Stimulated activated CD8-positive, alpha-beta memory T cell treated with anti-CD3 and anti-CD28 coated beads, Interleukin-7, amount 100 ng/mL, for 24 hours (primary cell): ENCODE measurements at places on chromosomes 13 and 19.
A peak's percentile ranks its signal among the peaks of the same experiment; 100 is the strongest.

GRCh38 chr13:102504002-102504401 lies 92.8 kb upstream of the TPP2 start:
- DNase-seq, result no peak

DNA sequence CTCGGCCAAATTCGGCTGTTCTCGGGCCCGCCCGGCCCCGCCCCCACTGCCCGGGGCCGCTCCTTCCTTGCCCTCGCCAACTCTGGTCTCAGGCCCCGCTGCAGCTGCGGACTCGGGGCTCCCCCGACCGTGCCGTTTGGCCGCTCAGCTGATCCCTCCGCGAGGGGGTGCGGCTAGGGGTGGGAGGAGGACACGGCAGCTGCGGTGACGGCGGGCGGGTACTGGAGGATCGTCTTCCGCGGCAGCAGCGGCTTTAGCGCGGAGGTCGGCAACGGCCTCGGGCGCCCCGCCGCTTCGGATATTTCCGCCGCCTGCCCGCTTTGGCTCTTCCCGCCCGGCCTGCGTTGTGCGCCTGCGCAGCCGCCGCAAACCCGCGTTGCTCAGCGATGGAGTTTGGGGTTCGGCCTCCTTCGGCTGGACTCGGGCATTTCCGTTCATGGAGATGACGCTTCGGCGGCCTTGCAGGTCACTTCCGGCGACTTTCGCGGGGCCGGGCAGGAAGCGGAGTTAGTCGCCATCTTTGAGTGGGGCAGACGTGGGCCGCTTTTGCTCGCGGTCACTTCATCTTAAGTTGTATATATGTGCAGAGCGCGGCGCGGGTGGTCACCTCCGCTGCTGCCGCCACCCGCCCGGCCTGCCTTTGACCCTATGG lies 338 bp upstream of the UBE2M start:
- DNase-seq, result peak; percentile 99

GRCh38 chr19:21410166-21410565 lies 13.2 kb downstream of the ZNF493 start:
- no peak for DNase-seq

DNA sequence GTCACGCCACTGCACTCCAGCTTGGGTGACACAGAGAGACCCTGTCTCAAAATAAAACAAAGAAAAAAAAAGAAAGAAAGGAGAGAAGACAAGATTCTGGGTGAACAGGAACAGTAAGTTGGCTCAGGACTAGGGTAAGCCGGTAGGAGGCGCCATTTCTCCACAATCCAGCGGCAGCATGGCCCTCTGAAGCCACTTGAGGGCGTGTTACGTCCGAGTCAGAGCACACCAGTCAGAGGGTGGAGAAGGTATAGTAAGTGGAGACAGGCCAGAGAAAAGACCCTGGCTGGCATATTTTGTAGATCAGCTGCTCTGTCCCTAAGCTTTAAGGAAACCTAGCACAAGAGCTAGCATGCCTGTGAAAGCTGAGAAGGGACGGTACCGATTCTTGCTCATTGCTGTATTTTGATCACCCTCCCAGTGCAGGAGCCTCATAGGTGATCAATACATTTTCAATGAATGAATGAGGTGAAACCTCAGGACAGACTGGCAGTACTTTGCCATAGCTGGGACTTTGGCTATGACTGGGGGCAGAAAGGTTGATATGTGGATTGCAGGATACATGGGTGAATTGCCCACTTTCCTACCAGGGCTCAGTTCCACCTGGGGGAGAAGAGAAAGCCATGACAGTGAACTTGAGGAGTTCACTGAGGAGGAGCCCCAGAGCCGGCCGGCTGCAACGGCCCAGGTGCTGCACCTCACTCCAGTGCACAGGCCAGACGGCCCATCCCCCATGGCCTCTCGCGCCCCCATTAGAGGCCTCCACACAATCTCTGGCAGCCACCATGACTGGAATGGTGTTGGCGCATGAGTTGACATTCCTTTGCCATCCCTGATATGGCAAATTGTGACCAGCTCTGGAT lies 23.5 kb downstream of the POU2F2 start:
- DNase-seq, result peak; percentile 77

- DNase-seq, result no peak
These were observed 25.6 kb downstream of the LRCH1 start for GRCh38 chr13:46578590-46578975.

DNA sequence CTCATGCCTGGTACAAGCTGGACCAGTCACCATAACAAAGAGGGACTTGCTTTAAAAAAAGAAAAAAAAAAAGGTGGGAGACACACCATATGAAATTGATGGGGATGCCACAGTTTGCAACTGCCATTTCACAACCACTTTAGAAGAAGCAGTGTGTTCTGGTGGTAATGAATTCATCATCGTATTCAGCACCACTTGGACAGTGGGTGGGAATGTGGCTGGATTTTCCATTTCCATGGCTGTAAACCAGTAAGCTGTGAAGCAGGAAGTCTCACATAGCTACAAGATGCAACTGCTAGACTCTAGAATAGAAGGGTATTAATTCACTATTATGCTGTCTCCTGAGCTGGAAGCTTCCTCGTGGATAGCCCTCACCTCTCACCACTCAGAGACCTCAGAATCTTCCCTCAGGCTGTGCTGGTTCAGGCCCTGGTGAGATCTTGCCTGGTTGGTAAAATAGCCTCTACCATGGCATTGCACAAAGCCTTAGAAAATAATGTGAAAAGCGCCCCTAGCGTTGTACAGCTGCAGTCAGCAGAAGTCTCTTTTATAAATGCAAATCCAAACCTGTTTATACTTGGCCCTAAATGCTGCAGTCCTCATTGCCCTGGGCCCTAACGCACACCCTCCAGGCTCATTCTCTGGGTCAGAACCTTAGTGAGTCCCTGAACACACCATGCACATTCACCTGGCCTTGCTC lies 150.7 kb downstream of the KCTD15 start:
- no peak for DNase-seq

- no peak for DNase-seq
These were observed 61.2 kb upstream of the EDNRB start for GRCh38 chr13:77979721-77980385.

DNA sequence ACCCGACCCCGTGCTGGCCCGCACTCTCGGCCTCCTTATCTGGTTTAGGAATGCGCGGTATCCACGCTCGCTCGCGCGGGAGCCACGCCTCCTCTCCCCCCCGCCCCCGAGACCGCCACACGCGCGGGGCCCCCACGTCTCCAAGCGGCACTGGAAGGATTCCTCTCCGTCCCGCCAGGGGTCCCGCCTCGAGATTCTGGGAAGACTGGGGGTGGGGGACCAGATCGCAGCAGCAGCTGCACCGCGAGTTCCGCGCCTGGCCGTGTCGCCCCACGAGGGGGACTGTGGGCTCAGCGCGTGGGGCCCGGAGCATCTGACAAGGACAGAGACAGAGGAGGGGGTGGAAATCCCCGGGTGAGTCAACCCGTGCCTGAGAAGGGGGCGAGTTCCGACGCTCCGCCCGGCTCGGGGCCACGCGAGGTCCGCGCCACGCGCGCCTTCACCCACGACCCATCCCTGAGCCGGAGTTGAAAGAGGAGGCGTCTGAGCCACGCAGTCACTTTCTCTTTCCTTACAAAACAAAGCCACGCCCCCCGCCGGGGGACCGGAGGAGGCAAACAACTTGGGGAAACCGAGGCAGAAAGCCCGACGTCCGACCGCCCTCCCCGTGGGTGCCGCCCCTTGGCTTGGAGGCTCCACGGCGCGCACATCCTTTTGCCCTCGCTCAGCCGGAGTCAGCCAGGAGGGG lies 814 bp downstream of the S1PR2 start:
- peak; percentile 26 for DNase-seq

DNA sequence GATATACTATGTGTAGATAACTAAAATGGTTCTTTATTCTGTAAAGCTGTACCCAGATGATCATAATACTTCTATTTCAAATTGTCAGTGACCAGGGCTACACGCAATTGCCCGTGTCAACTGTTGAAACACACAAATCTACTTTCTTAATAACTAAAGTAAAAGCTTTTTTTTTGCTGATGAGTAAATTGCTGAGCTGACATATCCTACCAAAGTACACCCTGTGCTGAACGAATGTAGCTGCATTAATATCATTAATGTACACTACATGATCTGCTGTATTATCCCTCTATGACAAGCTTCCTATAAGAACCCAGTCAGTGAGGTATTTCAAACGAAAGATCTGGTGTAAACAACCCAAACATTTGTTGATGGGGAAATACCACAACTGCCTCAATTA lies 827.2 kb upstream of the ATXN8OS start:
- no peak for DNase-seq

- DNase-seq, result no peak
These were observed 1646.9 kb upstream of the SPRY2 start for GRCh38 chr13:81987677-81988357.

GRCh38 chr19:294946-295686 lies 3.9 kb upstream of the PLPP2 start:
- peak; percentile 21 for DNase-seq

- no peak for DNase-seq
These were observed 4.1 kb downstream of the TIMM13 start for GRCh38 chr19:2423071-2423914.

- no peak for DNase-seq
These were observed 4.3 kb downstream of the PHF11 start for GRCh38 chr13:49499889-49500660.

DNA sequence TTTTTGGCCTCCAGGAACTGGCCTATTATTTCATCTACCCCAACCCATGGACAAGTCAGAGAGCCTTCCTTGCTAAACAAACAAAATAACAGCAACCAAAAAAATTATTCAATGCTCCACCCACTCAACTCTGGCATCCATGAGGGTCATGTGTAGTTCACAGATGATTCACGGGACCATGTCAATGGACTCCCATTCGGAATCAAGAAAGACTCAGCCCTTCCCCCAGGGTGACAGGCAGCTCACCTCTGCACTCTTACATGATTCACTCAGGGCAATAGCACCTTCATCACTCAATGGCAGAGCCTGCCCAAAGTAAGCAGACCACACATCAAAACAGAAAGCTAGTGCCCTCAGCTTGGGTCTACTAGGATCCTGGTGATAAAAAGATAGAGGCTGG lies 14.3 kb upstream of the SCEL start:
- no peak for DNase-seq

- no peak for DNase-seq
These were observed 51.0 kb downstream of the LYL1 start for GRCh38 chr19:13051557-13052165.

- no peak for DNase-seq
These were observed 34.2 kb downstream of the TDRD3 start for GRCh38 chr13:60431108-60431700.

GRCh38 chr13:103961129-103961528 lies 894.9 kb upstream of the SLC10A2 start:
- no peak for DNase-seq

GRCh38 chr19:45030825-45031224 lies 8.0 kb upstream of the CLASRP start:
- no peak for DNase-seq

GRCh38 chr13:100987948-100988347 lies 313.4 kb upstream of the TMTC4 start:
- no peak for DNase-seq

DNA sequence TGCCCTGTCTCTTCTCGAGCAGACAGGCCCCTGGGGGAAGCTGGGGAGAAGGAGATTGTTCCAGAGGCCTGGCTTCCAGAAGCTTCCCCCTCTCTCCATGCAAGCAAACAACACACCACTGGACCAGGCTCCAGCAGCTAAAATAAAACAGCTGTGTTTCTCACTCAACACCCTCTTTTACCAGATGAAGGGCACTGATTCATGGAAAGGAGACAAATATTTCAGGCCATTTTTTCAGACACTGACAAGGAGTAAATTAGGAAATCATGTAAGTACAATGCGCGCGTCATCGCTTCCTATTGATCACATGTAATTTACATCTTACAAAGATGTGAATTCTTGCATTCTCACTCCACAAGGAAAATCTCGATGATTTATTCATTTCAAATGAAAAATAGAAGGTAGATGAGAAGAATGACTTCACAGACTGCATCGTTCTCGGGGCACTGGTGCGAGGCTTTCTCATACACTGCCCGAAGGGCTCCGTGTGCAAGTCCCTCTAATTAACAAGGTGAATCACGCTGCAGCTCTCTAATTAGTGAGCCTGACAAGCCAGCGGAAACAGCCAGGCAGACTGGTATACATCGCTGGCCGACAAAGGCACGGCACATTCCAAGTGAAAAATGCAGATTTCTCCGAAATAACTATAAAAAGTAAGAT lies 153.6 kb downstream of the KCTD15 start:
- DNase-seq, result no peak

DNA sequence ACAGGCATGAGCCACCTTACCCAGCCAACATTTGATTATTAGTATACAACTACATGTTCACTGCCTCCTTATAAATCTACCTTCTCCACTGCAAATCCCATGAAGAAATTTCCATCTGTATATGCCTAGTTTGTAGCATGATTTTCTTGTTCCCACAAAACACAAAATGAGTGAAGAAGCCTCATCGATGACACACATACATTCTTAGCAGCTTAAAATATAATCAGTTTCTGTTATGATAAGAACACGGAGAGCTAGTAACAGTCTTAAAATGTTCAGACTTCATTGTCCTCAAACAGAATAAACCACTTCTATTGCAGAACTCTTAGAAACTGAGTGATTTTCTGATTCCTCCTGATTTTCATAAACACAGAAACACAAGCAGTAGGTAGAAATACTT lies 740.5 kb downstream of the PCDH9 start:
- no peak for DNase-seq

DNA sequence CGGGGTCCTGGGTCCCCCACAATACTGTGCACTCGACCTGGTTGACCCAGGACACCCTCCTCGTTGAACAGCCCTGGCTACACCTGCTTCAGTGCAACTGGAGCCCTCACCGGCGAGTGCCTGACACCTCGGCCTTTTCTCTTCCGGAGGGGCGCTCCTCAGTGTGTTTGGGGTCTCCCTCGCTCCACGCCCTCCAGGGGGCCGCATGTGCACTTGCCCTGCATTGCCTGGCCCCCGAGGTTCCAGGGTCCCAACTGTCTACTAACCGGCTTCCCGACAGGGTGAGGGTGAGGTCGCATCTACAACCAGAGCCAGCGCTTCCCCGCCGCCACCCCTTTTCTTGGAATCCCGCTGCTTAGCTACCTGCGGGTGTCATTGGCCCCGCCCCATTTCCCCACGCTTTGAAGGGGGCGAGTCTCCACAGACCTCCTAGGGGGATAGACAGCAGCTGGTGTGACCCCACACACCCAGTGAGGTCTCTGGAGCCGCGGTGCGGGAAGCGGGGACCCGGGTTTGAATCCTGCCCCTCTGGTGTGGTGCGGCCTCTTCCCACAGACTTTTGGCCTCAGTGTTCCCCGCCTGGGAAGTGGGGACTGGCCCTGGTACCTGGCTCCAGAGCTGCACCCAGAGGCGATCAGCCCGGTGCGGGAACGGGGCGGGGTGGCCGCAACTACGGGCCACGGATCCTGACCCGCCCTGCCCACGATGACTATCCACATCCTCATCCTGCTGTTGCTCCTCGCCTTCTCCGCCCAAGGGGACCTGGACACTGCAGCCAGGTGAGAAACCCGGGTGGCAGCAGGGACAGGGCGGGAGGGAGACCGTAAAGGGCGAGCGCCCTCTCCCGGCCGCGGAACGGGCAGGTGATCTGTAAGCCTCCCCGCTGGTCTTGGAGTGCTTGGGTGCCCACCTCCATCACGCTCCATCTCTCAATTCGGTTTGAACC lies at the start of gene ADM5:
TSS of gene ADM5 (plus strand) at position 462 of the 946 bp plus-strand sequence. CDS start at position 706, 244 bp downstream.
- DNase-seq, result no peak
